Fibroblast of skin of right quadriceps (primary cell): ENCODE measurements at places on chromosomes 2 and 18.

DNA sequence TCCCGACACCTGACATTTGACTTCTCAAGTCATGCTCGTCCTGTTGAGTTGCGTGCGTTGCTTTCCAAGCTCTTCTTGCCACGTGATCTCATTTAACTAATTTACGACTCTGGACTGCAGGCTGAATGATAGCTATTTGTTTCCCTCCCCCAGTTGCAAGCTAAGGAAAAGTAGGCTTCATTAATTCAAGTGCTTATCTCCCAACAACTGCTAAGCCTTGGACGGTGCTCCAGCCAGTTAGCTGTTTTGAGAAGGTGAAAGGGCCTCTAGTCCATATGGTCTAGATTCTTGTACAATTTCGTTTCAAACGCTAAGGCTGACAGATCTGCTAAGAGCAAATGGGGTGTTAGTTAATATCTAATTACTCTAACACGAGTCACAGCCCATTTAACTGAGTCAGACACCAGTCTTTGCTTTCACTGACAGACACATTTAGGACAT is 21.1 kb downstream of the GPR45 start:
- peak; percentile 35 for DNase-seq

DNA sequence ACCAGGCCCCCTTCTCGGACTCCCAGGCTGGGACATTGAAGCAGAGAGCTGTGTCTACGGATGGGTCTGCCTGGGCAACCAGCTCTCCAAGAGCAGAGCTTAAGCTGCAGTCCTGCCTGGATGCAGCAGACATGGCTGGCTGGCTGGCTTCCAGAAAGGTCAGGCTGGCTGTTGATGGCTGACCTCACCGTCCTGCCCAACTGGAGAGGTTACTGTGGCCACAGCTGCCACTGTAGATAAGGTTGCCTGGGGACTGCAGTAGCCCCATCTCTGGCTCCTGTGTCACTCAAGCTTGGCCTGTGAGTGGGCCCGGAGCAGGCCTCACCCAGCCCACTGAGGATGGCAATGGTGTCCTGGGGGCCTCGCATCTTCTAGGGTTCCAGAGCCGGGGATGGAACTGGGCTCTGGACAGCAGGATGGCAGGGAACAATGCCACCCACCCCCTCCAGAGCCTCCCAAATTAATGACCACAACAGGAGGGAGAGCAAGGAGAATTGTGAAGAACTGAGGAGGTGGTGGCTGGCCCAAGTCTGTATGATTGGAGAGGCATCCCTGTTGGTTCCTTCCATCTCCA is 37.0 kb upstream of the FOSL2 start:
- no peak for DNase-seq

DNA sequence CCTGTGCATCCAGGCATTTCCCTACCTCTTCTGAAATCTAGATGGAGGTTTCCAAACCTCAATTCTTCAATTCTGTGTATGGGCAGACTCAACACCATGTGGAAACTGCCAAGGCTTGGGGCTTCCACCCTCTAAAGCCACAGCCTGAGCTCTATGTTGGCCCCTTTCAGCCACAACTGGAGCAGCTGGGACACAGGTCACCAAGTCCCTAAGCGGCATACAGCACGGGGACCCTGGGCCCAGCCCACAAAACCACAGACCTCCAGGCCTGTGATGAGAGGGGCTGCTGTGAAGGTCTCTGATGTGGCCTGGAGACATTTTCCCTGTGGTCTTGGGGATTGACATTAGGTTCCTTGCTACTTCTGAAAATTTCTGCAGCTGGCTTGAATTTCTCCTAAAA is 255.4 kb downstream of the TDRD15 start:
- no peak for DNase-seq

GRCh38 chr2:221876016-221876415 is 303.9 kb upstream of the EPHA4 start:
- no peak for DNase-seq

GRCh38 chr2:85011098-85011497 is 40.1 kb downstream of the KCMF1 start:
- no peak for DNase-seq

DNA sequence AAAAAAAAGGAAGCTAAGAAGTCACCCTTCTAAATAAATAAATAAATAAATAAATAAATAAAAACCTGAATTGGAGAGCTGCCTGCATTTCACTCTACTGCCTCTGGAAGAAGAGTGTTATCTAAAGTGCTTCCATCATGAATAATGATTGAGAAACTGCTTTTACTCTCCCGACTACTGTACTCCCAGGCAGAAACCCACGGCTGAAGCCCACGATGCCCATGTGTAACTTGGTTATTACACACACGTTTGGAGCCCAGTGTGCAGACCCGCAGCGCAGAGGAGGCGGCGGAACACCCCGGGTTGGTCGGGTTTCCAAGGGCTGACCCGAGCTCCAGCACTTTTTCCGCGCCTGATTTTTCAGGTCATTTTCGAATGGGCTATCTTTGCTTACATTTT is 697 bp upstream of the SPATS2L start:
- peak; percentile 53 for DNase-seq

DNA sequence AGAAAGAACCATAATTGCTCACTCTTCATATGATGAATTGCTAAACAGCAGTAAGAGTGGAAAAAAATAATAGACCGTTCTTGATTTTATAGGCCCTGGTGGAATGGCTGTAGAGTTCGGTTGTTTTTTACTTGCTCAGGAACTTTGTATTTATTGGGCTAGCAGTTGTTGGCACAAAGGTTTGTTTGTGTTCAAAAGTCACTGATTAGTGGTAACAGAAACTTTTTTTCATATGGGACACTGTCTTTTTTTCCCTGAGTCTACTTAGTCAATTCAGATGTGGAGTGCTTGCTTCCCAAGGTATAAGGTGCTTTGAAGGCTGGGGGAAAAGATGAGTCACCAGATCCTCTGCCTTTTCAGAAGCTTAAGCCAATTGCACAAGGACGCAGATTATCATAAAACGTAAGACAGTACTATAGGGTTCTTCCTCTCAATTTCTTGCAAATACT is 25.8 kb downstream of the PHLPP1 start:
- peak; percentile 35 for DNase-seq

- DNase-seq = peak; percentile 27
Measured at GRCh38 chr2:33791625-33792024, 192.5 kb upstream of the FAM98A start.

DNA sequence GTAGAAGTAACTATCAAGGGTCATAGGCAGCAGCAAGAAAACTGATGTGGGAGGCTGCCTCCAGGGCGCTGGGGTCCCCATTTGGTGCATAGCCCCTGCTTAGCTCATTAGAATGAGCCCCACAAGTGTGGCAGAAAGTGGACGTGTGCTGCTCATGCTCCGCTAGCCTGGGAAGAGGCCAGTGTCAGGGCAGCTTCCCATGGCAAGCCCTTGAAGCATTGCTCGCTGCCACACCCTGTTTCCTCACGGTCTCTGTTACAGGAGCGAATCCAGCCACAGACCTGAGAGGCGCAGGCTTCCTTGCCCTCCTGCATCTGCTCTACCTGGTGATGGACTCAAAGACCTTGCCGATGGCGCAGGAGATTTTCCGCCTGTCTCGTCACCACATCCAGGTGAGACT is 22.5 kb downstream of the ELMOD3 start:
- no peak for DNase-seq

DNA sequence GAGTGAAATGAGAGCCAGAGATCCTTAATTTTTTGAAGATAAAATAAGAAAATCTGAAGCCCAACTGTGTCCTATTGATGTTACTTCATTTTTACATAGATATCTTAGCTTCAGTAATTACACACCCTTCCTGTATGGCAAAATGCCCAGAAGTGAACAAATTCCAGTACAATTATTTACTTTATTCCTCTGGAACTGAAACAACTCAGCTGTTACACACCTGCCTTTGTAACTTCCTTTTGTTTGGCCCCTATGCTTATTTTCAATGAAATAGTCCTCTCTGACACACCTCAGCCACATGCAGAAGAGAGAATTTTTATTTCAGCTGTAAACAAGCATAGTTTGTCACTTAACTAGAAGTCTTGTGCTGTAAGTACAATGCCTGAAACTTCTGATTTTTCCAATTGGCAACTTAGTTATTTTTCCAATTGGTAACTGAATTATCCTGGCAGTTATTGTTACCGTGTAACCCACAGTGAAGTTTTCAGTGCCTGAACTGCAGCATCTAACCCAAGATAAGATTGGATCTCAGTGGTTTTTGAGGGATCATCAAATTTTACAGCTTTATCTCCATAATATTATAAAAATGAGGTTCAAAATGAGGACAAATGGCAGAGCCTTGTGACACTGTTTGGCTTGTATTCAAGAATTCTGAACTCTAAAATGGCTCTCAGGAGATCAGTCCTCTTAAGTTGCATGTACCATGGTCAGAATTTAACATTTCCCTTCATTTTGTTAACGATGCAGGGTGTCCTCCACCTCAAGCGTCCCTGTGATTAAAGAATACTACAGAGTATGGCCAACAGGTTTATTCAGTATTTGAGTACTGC is 82.6 kb downstream of the PKP4 start:
- peak; percentile 77 for DNase-seq

- no peak for DNase-seq
Measured at GRCh38 chr2:145284551-145284950, 764.6 kb upstream of the ZEB2 start.

DNA sequence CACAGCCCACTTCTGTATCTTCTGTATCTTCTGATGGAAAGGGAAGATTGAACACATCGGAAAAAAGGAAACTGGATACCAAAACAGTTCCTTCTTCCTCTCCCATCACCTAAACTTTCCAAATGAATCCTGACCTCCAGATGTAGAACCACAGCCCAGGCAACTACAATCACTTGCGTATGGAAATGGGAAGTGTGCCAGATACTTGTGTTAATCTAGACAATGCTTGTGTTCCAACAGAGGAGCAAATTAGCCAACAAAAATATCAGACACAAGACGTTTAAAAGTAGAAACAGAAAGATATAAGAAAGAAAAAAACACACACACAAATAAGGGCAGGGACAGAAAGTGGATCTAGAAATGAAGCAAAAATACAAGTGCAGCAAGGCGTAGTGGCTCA is 31.4 kb upstream of the DUSP2 start:
- DNase-seq = no peak

DNA sequence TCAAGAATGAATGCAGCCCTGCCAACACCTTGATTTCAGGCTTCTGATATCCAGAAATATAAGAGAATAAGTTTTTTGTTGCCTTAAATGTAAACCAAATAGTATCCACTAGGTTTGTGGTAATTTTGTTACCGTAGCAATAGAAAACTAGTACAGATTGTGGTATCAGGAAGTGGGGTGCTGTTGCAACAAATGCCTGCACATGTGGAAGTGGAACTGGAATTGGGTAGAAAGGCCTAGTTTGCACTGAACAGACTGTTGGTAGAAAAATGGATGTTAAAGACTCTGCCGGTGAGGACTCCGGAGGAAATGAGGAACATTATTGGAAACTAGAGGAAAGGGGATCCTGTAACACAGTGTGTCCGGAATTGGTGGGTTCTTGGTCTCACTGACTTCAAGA is 145.8 kb upstream of the MGAT5 start:
- no peak for DNase-seq

DNA sequence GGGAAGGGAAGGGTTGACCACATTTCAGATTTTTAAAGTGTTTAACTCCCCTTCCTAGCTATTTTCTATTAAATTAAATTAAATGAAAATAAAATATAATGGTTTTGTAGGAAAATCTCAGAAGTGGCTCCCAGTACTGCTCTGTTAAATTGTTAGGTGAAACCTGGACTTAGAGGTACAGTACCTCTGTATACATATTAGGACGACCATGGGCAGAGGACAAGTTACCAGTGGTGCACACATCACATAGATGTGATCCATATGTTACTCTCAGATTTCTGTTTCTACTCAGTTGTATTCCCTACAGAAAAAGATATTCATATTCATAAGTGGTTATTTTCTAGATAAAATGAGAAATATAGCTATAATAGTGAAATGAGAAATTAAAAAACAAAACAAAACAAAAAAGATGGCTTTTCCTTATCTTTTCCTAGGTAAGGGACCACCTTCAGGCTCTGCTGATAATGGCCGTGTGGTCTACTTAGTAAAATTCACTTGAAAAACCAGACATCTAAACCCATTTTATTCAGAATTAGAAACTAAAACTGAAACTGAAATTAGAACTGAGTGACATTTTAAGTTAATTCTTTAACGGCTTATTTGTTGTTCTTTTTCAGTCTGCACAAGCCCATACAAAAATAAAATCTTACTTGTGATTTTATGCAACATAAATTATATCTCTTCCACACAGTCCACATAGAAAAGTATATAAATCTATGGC is 832.5 kb upstream of the CHAC2 start:
- no peak for DNase-seq

- no peak for DNase-seq
Measured at GRCh38 chr18:10900435-10900834, 248.9 kb downstream of the PIEZO2 start.

GRCh38 chr2:28661589-28662001 is 90.0 kb upstream of the PPP1CB start:
- peak; percentile 56 for DNase-seq

- DNase-seq = peak; percentile 75
Measured at GRCh38 chr2:47058003-47058931, 96.8 kb downstream of the STPG4 start.

- peak; percentile 89 for DNase-seq
Measured at GRCh38 chr2:108640731-108641130, 78.6 kb upstream of the RANBP2 start.

GRCh38 chr2:121884078-121884477 is 128.6 kb downstream of the TSN start:
- no peak for DNase-seq

- DNase-seq = no peak
Measured at GRCh38 chr2:20737505-20737904, 70.6 kb downstream of the GDF7 start.

DNA sequence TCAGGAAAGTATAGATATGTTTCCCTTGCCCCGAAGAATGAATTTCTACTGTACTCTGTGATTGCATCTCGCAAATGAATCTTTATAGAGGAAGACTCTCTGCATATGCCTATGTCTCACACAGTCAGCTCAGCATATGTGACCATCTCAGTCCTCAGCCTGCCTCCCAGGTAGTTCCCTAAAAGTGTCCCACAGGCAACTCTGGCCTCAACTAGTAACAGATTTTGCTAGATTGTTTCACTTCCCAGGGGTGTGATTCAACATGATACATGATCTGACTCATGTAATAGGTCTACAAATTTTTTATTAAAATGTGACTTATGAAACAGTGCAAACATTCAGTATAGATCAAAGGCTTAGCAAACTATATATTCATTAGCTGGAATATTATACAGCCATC is 296.6 kb upstream of the CRIM1 start:
- DNase-seq = peak; percentile 3

GRCh38 chr2:33420726-33421125 is 55.7 kb upstream of the RASGRP3 start:
- no peak for DNase-seq

- DNase-seq = no peak
Measured at GRCh38 chr2:168624028-168624427, 168.0 kb downstream of the CERS6 start.

DNA sequence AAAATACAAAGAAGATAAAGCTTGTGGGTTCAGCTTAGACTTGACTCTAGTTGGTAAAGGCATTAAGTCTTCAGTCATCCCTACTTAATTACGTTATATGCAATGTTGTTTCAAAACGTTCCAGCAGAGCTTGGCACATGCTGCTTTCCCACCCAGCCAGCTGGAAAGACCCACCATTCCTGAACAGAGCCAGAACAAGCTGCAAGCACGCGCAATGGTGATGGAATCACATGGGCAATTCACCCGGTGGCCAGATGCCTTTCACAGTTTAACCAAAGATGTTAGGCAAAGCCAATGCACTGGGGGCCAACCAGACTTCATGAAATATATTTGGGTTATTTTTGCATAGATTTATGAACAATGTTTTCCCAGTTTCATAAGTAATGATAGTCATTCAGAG is 123.4 kb upstream of the CDH20 start:
- DNase-seq = no peak

GRCh38 chr18:50330176-50330575 is 42.7 kb upstream of the CXXC1 start:
- DNase-seq = no peak
